Activated CD4-positive, alpha-beta T cell treated with anti-CD3 and anti-CD28 coated beads for 36 hours (primary cell): ENCODE measurements at places on chromosomes 3 and 15.
A peak's percentile ranks its signal among the peaks of the same experiment; 100 is the strongest.

DNA sequence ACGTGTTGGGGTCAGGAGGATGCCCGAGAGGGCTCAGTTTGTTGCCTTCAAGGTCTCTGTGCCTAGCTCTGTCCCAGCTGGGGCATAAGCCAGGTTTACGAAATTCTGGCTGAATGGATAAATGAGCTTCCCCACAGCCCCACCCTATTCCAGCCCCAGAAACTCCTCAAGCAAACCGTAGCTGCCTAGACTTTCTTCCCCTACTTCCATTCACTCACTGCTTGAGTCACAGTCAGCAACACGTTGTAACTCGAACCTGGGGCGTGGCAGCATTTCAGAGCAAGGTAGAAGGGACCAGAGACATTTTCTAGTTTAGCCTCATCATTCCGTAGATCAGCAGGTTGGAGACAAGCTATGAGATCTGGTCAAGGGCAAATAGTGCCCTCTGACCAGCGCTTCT, 24.2 kb downstream of the NMNAT3 start:
- no peak for DNase-seq

- no peak for DNase-seq
Measured at GRCh38 chr3:173617490-173617889, 219.9 kb downstream of the NLGN1 start.

DNA sequence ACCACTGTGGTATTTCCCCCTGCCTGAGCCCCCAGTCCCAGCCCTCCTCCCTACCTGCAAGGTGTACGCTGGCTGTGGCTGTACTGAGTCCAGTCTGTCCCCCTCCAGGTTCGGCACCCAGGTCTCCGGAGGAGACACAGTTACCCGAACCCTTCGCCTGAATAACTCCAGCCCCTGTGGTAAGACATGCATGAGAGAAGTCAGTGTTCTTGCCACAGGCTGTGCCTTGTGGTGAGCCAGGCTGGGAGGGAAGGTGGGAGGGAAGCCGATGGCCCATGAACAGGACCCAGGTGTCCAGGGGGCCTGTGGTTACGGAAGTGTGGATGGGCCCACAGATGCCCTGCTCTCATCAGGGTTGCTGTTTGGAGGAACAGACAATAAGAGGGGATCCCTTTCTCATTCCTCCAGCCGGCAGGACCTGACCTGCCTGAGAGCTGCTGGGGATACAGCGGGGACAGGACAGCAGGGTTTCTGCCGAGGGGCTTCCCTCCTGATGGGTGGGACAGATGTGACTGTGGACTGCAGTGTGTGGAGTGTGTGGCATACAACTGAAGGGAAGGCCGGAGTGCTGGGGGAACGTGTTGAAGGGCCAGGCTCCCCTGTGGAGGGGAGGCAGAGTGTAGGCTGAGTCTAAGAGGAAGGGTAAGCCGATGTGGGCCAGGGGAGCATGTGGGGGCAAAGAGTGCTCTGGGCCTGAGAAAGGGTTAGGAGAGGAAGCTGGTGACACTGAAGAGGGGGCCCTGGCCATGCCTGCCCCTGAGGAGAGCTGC, 21.9 kb downstream of the ACAA1 start:
- DNase-seq: no peak

GRCh38 chr15:23370578-23370977, 16.0 kb downstream of the GOLGA8S start:
- no peak for DNase-seq

GRCh38 chr3:25041871-25042584, 386.0 kb upstream of the RARB start:
- no peak for DNase-seq

DNA sequence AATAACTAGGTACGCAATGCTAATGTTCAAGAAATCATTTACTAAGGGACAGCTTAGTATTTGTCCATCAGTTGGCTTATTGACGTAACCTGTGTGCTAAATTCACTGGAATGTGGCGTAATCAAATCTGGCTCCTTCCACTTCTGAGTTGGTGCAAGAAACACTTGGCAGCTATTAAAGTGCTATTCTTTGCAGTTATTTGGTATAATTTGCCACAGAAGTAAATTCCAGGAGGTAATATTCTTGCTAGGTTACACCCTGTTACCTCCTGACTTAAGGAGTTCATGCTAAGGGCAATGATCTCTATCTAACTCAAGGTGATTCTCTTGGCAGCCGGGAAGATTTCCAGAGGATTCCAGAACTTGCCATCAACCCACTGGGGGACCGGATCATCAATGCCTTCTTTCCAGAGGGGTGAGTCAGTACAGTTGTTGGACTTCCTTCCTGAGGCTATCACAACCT, 25.5 kb downstream of the CHP1 start:
- DNase-seq: no peak

- no peak for DNase-seq
Measured at GRCh38 chr3:127614928-127615589, 13.9 kb upstream of the PODXL2 start.

DNA sequence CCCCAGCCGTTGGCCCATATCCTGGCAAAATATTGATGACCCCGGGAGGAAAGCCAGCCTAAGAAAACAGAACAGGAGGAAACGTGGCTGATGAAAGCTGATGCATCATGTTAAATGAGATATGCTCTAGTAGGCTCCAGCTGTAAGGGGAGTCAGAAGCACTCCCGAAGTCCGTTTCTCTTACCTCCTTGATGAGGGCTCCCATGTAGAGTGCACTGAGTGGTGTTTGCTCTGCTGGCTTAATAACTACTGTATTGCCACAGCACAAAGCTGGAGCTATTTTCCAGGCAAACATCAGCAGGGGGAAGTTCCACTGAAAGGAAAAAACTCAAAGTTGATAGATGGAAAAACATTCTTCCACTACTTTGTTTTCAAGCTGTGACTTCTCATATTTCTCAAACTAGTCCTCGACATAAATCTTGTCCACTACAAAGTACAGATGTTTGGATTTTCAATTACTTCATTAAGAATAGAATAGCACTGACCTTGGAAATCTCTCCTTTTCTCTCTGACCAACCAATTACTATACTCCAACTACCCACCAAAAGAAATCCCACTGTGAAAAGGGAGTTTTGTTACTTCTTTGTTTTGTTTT, 72.7 kb downstream of the ALDH1A2 start:
- no peak for DNase-seq

DNA sequence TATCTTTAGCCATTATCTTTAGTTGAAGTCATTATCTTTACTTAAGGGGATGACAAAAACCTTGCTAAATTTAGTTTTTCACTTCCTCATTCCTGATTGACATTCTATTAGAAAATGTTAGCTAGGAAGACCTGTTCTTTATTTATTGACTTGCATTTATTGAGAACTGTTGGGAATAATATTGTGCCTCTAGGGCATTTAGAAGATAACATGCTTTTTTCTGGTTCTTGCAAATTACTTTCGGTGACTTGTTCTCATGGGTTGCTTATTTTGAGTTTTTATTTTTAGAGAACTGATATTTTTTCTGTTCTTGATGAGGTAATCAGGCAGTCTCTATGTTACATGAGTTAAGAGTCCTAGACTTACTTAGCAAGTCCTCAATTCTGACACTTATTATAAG, 48.3 kb upstream of the CTDSPL start:
- DNase-seq: no peak

DNA sequence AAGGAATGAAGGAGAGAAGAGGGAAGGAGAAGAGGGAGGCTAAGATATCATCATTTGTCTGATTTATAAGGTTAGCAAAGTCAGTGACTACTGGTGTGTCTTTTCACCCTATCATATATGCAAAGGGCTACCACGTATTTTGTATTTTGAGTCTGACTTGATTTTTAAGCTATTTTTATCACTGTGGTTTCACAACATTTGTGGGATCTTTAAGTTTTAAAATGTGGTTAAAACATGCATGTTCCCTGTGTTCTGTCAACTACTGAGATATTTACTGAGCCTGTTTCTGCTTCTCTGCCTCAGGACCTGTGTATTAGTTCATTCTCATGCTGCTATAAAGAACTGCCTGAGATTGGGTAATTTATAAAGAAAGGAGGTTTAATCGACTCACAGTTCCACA, 22.5 kb upstream of the SPTSSB start:
- no peak for DNase-seq

GRCh38 chr3:119856695-119857094, 74.8 kb downstream of the NR1I2 start:
- no peak for DNase-seq

DNA sequence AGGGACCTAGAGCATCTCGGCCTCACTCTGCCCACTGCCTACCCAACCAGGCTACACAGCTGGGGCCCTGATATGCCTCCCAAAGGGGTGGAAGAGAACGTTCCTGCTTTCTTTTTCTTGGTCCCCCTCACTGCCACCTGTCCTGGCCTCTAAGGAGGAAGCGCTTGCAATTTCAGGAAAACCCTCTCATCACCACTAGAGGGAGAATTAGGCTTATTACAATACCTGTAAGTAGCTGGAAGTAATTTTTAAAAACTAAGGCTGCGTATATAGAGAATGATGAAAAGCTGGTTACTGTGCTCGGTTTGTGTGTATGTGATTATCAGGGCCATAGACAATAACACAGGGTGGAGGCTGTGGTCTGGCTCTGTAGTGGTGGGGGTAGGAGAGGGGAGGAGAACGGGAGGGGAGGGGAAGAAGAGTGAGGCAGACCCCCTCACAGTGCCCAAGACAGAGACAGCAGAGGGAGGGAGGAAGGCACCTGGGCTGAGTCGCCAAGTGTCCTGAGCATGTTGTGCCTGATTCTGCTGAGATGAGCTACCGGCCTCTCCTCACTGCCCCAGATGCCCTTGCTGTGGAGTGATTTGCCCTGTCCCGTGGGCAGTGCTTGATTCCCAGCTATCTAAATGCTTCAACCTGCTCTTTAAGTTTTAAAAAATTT, 3.3 kb downstream of the GABRG3 start:
- no peak for DNase-seq

DNA sequence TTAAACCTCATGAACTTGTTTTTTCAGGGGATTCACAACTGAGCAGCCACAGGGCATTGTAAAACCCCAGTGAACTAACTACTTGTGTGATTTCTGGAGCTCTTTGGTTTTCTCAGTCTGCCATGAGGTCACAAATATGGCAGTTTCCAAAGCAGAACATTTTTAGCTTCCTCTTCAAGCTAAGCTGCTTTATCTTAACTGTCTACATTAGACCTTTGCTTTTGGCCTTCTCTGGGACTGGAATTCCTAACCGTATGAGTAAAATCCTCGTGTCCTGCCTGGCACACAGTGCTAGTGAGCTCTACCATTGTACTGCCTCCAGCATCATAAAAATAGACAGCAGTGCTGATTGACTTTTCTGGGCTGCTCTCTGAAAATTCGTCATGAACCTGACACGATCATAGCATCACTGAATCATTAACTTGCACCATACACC, 22.1 kb downstream of the CDIN1 start:
- DNase-seq: no peak

DNA sequence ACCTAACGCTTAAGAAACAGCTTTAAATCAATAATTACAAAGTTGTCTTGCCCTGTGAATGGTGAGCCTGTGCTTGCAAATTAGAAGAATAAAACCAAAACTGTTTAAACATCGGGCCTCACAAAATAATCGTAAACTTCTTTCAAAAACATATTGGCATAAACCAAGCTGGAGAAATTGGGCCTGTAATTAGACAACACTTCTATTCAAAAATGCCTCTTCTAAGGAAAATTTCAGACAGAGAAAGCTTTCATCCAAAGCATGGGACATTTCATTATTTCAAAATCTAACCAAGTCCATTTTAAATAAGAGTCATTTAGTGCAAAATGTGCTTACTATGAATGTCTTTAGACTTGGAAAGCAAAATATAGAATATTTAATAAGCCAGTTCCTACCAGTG, 35.5 kb upstream of the GNB4 start:
- no peak for DNase-seq

- DNase-seq: peak; percentile 26
Measured at GRCh38 chr15:30859091-30859874, 44.4 kb upstream of the FAN1 start.

DNA sequence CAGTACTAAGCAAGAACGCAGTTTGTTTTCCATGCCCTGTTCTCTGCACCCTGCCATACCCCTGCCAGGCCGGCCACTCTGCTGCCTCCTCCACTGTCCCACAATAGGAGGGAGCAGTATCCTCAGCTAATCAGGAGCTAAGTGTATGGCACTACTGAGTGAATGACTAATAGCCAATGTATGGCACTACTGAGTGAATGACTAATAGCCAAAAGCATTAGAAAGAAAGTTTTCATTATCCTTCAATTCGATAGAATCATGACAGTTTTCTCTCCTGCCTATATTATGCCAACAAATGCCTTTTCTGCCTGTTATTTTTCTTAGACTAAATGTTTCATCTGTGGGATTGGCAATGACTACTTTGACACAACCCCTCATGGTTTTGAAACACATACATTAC, 107.5 kb upstream of the CHRM5 start:
- DNase-seq: no peak

DNA sequence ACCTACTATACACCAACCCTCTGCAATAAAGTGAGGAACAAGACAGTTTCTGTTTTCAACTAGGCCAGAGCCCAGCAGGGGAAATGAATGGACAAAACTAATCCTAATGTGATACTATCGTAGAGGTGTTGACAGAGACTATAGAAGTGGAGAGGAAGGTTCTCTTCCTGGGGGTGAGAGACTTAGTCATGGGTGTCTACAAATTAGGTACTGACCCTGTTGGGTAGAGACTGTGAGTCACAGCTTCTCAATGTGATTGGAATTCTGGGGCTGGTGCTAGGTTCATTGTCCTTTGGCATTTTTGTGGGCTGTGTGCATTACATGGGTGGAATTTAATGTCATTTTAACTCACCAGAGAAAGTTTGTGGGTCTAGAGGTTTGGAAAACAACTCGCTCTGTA, 79.3 kb downstream of the ADAMTSL3 start:
- DNase-seq: no peak

- no peak for DNase-seq
Measured at GRCh38 chr3:120059081-120059864, 35.0 kb downstream of the GSK3B start.

GRCh38 chr3:11212784-11213183, 58.5 kb downstream of the HRH1 start:
- DNase-seq: no peak

DNA sequence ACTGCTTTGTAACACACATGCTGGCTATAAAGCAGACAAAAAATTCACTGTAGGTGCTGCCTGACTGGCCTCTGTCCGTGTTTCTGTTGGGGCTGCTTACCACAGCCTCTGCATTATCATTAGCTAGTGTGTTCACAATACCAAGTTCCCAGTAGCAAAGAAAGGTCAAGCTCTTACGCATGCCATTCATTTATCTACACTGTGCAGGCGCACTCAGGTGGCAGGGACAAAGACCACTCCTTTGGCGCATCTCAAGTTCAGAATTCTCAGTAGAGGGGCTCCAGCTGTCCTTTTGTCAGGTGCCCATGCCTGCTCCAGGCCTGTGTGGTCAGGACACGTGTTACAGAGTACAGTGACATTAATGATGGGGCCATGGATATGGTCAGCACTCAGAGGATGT, 22.3 kb downstream of the MLH1 start:
- DNase-seq: no peak
